GM10248 (cell line): ENCODE measurements at places on chromosomes 3 and 15.
A peak's percentile ranks its signal among the peaks of the same experiment; 100 is the strongest.

DNA sequence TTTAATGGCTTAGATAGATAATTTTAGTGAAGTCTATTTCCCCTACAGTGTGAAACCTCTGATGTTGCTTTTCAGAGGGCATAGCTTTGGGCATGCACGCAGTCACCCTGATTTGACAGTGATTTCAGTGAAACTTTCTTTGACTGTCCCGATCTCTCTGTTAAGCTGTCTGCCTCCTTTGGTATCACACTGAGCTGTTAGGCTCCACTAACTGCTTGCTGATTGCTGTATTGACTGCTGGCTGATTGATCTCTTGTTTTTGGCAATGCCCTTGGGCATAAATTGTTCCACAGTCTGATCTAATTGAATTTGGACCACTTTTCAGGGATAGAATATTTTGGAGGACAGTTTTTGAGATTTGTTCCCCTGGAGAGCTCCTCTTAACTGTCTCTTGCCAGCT lies 68.5 kb upstream of the CCDC54 start:
- no peak for DNase-seq

DNA sequence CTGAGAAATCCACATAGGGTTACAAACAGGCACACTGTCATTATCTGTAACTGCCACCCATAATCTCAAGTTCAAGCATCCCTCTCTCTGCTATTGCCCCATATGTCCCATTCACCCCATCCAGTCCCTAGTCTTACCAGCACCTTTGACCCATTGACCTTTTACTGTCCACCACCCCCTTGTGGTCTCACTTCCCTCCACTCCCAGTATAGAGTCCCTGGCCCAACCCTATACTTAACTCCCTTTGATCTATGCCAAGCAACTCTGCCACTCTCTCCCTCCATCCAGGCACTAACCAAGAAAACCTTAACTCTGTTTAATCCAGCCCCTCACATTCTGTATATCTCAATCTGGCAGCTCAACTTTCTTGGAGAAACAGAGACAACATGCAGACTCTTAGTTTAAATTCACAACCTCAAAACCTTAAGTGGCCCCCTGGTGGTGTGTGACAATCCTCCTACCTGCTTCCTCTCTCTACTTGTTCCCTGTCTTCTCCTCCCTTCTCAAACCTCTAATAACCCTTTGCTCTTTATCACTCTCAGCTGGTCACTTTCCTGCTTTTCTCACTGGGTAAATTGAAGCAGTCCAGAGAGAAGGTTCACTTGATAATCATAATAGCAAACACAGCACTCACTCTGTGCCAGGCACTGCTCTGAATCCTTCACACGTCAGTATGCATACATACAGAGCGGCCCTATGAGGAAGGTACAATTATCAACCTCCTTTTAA lies 162.7 kb downstream of the STT3B start:
- peak; percentile 31 for DNase-seq

DNA sequence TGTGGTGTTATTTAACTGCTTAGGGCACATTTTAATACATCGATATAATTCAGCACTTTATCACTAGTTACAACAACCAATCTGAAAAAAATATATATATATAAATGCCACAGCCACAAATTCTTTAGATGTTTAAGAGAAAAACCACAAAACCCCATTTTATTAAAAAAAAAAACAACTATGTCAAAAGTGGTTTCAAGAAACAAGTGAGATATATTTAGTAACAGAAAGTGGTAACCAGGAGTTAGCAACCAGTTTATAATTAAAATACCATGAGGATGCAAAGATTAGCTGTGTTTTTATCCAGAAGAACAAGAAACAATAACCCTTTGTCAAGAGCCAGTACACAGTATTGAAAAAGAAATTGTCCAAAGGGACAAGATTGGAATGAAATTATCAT lies 14.8 kb upstream of the DIPK2A start:
- DNase-seq = no peak

DNA sequence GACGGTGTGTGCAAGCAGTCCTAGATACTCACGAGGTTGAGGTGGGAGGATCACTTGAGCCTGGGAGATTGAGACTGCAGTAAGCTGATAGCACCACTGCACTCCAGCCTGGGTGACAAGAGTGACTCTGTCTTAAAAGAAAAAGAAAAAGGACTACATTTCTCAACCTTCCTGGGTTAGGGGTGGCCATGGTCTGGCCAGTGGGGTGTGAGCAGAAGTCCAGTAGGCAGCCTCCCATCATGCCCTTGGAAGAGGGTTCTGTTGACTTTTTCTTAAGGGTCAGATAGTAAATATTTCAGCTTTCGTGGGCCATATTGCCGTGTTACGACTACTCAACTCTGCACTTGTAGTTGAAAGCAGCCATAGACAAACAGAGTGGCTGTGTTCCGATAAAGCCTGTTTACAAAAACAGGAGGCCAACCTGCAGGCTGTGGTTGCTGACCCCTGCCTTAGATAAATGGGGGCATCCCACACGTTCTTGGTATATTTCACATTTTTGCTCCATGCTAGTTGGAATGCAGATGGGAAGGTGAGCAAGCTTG lies 31.0 kb upstream of the PDE8A start:
- DNase-seq = no peak

DNA sequence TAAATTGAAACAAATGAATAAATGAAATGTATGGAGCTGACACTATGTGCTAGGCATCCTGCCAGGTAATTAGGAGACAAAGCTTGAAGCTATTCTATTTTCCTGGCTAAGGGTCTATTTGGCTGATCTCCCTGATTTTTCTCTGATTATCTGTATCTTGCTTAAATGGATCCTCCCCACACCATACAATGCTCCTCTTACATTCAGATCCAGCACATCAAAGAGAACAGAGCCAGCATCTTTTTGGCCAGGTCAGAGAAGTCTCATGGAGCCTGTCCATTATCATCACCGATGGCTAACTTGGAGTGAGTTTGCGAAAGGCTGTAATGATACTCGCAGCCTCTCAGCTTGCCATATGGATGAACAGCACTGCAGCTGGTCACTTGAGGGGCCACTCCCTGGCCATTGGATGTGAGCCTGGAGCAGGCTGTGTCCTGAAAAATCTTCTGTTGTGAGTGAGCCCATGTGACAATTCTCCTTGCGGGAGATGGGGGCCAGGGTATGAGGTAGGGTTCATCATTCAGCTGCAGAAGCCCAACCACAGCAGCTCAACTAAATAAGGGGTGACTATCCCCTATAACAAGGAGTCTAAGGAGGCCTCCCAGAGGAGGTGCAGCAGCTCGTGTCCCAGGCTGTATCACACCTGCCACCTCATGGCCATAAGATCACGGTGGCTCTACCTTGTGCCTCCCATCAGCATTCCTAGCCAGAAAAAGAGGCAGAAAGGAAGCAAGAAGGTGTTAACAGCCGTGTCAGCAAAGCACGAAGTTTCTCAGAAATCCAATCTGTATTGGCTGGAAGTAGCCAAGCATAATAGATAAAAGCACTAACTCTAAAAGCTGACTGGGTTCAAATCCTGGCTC lies 69.3 kb upstream of the ST8SIA2 start:
- no peak for DNase-seq

GRCh38 chr3:43707998-43708397 lies 17.3 kb downstream of the ABHD5 start:
- no peak for DNase-seq
